NB4 (cell line): ENCODE measurements at places on chromosomes 5 and 9.

- DNase-seq = no peak
Observed at GRCh38 chr5:53560028-53560427, 411 bp upstream of the NDUFS4 start.

GRCh38 chr5:180339583-180340183 lies 13.5 kb downstream of the GFPT2 start:
- DNase-seq = no peak

DNA sequence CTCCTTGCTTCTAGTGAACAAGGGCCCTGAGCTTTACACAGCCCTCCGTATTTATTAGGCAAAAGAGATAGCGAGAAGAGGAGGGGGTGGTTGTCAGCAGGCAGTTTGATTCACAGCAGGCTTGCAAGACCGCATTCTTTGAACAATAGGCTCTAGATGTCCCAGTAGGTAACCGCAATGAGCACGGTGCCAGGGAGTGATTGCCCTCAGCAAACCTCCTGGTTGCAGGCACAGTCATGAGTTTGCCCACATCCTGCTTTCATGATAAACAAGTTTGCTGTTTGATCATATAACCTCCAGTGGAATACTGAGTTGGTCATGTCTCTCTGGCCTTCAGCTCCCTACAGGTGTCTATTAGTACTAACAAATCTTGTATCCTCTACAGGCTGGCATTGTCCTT lies 66.1 kb downstream of the CACNA1B start:
- no peak for DNase-seq

GRCh38 chr5:82365744-82366228 lies 87.6 kb upstream of the RPS23 start:
- DNase-seq = no peak

- DNase-seq = no peak
Observed at GRCh38 chr5:88882276-88883038, 527 bp downstream of the MEF2C start.

DNA sequence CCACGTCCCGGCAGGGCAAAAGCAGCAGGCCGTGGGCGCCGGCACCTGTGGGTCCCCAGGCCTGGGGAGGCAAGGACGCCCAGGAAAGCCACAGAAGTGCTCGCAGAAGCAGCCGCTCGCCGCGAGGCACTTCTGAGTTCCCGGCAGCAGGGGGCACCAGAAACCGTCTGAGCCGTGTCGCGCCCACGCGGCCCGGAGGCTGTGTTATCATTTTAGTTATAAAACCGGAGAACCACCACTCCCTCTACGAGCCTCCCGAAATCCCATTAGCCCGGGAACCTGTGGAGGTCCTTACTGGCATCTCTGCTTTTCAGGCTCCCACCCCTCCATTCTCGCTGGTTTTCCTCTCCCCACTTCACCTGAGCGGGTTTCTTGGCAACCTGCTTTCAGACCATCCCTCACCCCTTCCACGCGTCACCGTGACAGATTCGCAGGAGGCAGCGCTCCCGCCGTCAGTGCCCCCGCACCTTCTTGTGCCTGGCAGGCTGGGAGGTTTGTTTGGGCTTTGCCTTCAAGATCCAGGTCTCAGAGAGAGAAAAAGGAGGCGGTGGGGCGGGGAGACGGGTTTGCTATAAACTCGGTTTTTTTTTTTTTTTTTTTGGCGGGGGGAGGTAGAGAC lies 2.3 kb downstream of the GDNF start:
- peak; percentile 63 for DNase-seq

- DNase-seq = peak; percentile 83
Observed at GRCh38 chr9:107213561-107214028, 69.5 kb upstream of the RAD23B start.

- no peak for DNase-seq
Observed at GRCh38 chr5:73183481-73183891, 10.5 kb downstream of the TMEM174 start.

GRCh38 chr5:1827025-1827885 lies 26.0 kb downstream of the NDUFS6 start:
- DNase-seq = no peak

- DNase-seq = no peak
Observed at GRCh38 chr9:23555851-23556250, 270.2 kb downstream of the ELAVL2 start.

- no peak for DNase-seq
Observed at GRCh38 chr9:94894094-94894699, 167.7 kb downstream of the AOPEP start.

DNA sequence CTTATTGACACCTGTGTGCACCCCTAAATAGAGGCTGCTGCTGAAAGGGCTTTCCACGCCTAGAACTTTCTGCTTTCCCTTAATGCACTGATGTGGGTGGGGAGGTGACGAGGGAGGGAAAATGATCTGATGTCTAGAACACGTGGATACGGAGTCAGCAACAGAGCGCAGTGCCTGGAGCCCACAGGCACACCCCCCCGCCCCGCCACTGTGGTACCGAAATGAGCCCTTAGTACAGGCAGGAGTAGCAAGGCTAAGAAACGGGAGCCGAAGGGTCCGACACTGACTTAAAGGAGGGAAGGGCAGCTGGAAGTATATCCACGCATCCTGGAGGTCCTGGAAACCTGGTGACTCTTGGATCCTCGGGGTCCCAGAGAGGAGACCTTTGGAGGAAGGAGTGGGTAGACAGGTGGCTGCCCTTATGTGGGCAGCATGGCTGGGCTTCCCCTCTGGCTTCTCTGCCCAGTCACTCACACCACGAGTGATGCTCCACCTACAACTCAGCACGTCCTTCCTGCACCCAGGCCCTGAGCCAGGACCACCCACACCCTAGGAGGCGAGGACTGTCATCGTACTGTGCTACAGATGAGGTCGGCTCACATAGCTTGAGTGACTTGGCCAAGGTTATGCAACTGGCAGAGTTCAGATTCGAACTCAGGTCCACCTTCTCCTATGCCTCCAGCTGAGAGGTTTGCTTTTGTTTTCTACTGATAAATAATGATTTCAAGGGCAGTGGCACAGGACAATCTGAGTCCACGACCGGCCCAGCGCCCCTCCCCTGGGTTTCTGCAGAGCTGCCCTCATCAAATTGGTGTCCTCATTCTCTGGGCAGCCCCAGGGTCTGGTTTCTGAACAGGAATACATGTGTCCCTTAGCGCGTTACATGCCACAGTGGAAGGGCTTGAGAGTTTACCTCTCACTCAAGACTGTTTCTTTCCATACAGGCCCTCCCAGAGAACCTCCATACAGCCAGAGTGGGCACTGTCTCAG lies 4.7 kb upstream of the VAV2 start:
- DNase-seq = no peak

GRCh38 chr9:70553707-70554673 lies 139.5 kb upstream of the KLF9 start:
- DNase-seq = no peak

DNA sequence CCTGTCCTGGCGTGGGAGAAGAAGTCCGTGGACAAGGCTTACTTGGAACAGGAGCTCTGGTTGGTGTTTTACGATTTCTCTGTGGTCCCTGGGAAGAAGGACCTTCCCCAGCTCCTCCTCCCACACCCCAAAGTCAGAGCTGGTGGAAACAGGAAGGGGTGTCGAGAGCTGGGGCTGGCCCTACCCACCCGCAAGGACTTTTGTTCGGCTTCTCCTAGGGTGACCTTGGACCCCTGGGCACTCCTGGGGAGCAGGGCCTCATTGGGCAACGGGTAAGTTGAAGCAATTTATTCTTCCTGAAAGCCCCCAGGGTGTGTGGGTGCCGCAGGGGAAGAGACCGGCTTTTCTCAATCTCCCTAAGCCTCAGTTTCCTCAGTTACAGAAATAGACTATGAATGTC lies 53.9 kb upstream of the ORM1 start:
- peak; percentile 78 for DNase-seq

GRCh38 chr5:100406640-100407039 lies 128.5 kb upstream of the FAM174A start:
- DNase-seq = no peak

DNA sequence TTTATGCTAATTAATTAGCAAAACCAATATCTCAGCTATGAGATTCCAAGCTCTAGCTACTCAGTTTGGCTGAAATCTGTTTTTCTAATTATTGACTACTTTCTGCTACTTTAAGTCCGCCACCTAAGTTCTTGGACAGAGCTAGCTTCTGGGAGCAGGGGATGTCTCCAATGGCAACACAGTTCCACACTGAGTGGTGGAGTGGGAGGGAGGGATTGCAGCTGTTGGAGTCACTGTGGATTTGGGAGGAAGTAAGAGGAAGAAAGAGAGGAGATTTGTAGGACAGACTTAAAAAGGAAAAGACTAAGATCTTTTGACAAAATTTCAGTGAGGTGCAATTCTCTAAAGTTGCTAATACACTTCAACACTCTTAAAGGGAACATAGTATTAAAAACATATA lies 450.8 kb downstream of the NFIB start:
- DNase-seq = no peak

- DNase-seq = no peak
Observed at GRCh38 chr5:74722271-74722670, 37.2 kb downstream of the HEXB start.

- DNase-seq = peak; percentile 71
Observed at GRCh38 chr9:33436445-33436844, 10.9 kb downstream of the AQP3 start.

DNA sequence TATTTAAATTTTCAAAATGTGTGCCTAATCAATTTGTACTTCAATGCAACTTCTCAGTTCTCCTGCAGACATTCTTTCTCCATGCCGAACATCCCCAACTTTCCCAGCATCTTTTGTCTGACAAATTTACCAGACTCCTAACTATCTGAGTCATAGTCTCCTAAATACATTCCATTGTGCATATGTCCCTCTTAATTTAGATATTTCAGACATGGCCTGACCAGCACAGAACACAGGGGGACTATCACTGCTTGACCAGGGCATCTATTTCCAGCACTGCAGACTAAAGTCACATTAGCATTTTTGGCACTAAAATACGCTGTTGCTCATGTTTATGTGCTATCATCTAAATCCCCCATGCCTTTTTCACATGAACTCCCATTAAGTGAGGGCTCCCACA lies 71.9 kb downstream of the ITGA1 start:
- DNase-seq = no peak

GRCh38 chr5:131684051-131684450 lies 49.0 kb upstream of the RAPGEF6 start:
- no peak for DNase-seq

DNA sequence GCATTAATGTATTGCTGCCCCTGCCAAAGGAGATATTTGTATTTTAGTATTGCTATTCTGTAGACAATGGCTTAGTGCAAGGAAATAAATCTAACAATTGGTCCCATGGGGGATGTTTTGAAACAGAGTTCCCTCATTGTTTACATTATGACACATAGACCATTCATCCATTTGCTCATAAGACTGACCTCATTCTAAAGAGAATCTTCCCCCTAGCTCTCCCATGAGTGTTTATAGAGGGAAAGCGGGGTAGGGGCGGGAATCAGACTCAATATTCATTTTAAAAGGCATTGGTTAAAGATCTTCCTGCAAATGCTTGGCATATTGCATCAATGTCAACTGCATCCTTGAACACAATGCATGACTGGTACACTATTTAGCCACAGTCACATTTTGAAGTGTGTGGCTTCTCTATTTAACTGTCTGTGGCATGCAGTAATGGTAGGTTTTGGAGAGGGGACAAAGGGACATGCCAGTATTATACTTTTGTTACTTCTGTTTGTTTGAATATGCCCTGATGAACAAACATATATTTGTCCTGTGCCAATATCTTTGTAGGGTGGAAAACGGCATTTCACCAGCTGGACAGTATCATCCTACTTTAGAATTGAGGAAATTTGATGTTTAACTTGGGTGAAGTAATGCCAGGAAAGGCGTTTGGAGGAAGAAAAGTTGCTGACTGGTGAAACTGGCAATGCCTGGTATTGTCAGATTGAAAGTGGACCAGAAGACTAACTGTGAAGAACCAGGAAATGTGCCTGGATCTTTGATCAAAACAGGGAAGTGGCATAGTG lies 84.1 kb upstream of the MEGF10 start:
- peak; percentile 73 for DNase-seq

- no peak for DNase-seq
Observed at GRCh38 chr5:52885614-52886013, 97.9 kb downstream of the ITGA1 start.

GRCh38 chr5:123186771-123187170 lies 97.7 kb downstream of the PRDM6 start:
- DNase-seq = no peak

GRCh38 chr5:53038196-53038847 lies 49.2 kb downstream of the ITGA2 start:
- no peak for DNase-seq

DNA sequence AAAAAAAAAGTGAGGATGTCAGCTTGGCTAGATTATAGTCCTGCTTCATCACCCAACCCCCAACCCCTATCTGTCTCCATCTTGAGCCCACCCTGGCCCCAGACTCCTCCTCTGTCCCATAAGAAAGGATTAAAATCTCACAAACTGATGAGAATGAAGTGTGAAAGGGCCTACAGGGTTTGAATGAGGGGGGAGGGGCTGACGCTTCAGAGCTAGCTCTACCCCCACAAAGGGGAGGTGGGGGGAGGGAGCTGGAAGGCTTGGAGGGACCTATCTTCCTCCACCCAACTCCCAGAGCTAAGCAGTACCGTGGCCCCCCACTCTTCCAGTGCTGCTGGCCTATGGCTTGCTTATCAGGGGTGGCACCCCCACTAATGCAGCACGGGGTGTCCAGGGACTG lies 43.7 kb upstream of the HAND1 start:
- DNase-seq = no peak

DNA sequence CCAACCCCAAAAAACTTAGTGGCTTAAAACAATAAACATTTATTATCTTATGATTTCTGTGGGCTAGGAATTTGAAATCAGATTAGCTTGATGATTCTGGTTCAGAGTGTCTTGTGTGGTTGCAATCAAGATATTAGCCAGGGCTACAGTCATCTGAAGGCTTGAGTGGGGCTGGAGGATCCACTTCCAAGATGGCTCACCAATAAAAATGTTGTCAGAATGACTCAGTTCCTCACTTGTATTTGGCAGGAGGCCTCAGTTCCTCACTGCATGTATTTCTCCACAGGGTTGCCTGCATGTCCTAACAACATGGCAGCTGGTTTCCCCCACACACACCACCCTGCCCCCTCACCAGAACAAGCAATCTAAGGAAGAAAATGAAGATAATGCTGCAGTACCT lies 98.2 kb upstream of the NIPBL start:
- DNase-seq = peak; percentile 38

GRCh38 chr5:174364676-174365075 lies 319.2 kb downstream of the NSG2 start:
- DNase-seq = no peak

DNA sequence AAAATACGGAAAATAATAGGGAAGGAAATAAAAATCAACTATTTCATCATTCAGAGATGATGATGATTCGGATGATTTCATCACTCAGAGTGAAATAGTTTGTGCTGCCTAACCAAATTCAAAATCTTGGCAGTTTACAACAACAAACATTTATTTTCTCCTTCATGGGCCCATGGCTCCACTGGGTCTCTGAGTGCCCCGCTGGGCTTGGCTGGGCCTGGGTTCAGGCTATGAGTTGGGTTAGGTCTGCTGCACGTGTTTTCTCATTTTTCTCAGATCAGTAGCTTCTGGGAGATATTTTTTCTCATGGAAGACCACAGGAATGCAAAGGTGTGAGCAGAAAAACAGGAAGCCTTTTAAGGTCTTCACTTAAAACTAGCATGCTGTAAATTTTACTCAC lies 24.0 kb upstream of the F2RL1 start:
- no peak for DNase-seq
